ENCODE measurements at places on chromosomes 11 and 22.

DNA sequence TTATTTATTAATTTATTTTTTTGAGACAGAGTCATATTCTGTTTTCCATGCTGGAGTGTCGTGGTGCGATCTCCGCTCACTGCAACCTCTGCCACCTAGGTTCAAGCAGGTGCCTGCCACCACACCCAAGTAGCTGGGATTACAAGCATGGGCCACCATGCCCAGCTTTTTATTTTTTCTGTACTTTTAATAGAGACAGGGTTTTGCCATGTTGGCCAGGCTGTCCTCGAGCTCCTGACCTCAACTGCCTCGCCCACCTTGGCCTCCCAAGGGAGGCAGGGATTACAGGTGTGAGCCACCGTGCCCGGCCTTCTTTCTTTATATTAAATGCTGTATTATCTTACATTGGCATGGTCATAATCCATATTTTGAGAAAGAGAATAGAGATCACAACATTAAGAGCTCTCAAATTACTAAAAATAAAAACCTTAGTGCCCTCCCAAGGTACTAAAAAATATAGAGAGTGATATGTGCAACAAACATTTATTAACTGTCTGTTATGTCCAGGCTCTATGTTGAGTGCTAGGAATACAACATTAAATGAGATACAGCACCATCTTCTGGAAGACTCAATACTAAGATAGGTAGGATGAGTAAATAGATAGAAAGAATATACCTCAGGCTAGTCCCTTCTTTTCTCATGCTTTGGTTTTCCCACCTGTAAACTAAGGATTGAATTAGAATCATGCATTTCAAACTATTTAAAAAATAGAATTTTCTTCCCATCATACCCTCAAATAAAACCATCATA lies 84.1 kb downstream of the BBOX1 start:
- no peak for DNase-seq

- DNase-seq, result no peak
Measured at GRCh38 chr11:106101819-106102218, 24.4 kb downstream of the AASDHPPT start.

- DNase-seq, result no peak
Measured at GRCh38 chr11:29781268-29781667, 235.6 kb downstream of the KCNA4 start.

GRCh38 chr22:46876357-46876934 lies 114.0 kb downstream of the TBC1D22A start:
- DNase-seq, result no peak

GRCh38 chr11:16013242-16013641 lies 343.1 kb downstream of the SOX6 start:
- DNase-seq, result no peak

GRCh38 chr11:61534933-61535839 lies 26.6 kb downstream of the LRRC10B start:
- DNase-seq, result no peak

DNA sequence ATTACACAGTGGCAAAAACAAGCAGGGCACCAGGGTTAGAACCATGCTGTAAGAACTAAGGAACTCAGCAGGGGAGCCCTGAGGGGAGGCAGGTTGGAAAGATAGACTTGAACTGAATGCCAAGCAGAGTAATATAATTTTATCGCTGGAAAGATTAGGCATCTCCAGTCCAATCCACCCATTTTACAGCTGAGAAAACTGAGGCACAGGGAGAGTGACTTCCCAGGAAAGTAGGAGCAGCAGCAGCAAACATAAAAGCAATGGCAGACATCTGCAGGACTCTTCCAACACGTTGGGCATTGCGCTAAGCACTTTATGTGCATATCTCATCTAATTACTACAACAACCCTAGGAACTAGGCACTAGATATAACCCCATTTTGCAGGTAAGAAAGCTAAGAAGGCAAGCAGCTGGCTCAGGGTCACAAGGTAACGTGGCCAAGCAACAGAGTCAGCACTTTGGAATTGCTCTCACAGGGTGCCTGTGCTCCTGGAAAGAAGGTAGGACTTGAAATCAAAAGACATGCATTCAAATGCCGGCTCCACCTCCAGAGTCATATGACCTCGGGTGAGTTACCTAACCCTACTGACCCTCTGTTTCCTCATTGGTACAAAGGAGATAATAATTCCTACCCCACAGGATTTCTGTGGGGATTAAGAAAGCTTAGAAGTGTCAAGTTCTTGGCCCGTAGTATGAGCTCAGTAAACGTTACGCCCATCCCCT lies 215.3 kb downstream of the BARX2 start:
- DNase-seq, result no peak

DNA sequence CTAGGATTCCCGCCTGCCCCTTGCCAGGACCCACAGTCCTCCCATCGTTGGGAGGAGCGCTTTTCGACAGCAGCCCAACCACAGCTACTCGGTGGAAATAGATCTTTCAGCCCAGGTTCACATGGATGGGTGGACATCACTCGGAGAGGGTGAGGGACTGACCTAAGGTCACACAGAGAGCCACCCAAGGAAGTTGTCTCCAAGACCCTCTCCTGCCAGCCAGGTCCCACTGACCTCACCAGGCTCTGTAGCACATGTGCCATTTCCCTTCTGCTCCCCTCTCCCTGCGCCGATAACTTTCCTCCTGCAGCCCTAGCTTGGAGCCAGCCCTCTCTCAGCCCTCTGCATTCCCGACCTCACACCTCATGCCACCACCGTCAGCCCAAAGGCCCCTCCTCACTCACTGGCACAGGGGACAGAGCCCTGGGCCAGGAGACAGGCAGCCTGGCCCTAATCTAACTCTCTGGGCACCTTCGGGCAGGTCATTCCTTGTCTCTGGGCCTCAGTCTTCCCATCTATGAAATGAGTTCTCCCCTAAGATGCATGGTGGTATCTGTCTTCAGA lies 4.7 kb downstream of the KCNJ4 start:
- no peak for DNase-seq

GRCh38 chr22:22871536-22872278 lies 15.9 kb upstream of the IGLL5 start:
- DNase-seq, result no peak

DNA sequence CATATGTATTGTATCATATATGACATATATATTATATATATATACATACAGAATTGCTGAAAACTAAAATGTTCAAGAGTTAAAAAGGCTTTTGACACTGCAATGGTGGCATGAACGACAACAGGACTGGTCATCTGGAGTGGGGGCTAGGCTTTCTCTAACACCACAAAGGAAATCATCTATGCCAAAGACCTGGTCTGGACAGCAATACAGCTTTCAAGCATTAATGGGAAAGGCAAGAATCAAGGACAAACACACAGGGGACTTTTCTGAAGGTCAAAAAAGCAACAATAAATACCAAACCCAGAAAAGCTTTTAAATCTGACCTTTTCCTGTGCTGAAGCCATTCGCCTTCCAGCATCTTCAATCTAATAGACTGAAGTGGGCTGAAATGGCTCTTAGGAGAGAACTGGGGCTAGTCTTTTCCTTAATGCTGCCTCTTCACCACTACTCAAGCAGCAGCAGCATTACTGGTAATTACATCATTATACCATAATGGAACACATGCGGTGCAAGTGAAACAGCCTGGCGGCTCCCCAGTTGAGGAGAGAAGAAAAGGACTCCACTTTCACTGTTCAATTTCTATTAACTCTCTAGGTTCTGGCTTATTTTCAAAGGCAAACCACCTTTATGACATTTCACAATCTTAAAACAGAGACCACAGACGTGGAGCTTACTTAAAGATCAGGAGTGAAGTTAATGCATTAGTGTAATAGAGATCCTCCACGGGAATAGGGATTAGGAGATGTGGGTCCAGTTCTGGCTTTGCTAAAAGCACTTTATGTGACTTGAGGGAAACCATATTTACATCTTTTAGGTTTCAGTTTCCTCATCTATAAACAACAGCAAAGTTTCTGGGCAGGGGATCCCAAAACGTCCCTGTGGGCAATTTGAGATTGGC lies 63.0 kb downstream of the GAB2 start:
- no peak for DNase-seq

DNA sequence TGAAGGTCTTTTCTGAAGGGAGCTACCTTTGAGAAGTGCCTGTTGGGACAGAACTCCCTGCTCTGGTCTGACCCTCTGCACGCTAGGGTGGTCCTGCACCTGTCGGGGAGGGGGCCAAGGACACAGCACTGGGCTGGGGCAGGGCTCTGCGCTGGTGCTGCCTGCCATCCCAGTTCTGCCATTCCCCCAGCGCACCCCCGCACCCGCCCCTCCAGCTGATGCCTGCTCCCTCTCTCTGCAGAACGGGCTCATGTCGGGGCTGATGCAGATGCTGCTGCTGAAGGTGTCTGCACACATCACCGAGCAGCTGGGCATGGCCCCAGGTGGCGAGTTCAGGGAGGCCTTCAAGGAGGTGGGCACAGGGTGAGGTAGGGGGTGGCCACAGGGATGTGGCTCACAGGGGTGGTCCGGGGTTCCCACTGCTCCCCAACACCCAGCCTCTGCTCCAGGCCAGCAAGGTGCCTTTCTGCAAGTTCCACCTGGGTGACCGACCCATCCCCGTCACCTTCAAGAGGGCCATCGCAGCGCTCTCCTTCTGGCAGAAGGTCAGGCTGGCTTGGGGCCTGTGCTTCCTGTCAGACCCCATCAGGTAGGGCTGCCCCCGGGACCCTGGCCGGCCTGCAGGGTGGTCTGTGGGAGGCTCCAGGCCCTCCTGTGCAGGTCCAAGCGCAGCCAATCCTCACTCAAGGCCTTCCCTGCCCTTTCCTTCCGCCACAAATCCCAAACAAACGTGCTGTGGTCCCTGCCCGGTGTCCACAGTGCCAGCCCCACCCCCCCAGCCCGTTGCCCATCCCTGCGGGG lies 3.6 kb upstream of the SELENOO start:
- no peak for DNase-seq

GRCh38 chr22:43217285-43218030 lies 30.5 kb upstream of the TTLL12 start:
- no peak for DNase-seq

GRCh38 chr11:94472916-94473799 lies 20.5 kb downstream of the MRE11 start:
- DNase-seq, result no peak

- DNase-seq, result no peak
Measured at GRCh38 chr22:48975886-48976285, 851.8 kb downstream of the BRD1 start.

GRCh38 chr22:40603088-40603605 lies 33.4 kb downstream of the MRTFA start:
- DNase-seq, result no peak

- DNase-seq, result no peak
Measured at GRCh38 chr11:65410936-65411680, 11.5 kb upstream of the NEAT1 start.

GRCh38 chr11:123694551-123694950 lies 40.1 kb upstream of the SCN3B start:
- DNase-seq, result no peak

- DNase-seq, result no peak
Measured at GRCh38 chr11:79186669-79187068, 254.2 kb downstream of the TENM4 start.

GRCh38 chr11:1442163-1442562 lies 44.4 kb downstream of the MOB2 start:
- DNase-seq, result no peak

GRCh38 chr11:2781408-2782274 lies 81.8 kb upstream of the KCNQ1OT1 start:
- no peak for DNase-seq

- DNase-seq, result no peak
Measured at GRCh38 chr11:125957618-125958332, 11.9 kb downstream of the VSIG10L2 start.

GRCh38 chr22:23787600-23787896 lies 782 bp downstream of the SMARCB1 start:
- DNase-seq, result no peak
